Endodermal cell (in vitro differentiated cells): ENCODE measurements at places on chromosomes 1 and 21. TPM values are rescaled to one million over a fixed set of nuclear protein-coding genes. Genes with fewer than 3 reads are reported as not detected.

DNA sequence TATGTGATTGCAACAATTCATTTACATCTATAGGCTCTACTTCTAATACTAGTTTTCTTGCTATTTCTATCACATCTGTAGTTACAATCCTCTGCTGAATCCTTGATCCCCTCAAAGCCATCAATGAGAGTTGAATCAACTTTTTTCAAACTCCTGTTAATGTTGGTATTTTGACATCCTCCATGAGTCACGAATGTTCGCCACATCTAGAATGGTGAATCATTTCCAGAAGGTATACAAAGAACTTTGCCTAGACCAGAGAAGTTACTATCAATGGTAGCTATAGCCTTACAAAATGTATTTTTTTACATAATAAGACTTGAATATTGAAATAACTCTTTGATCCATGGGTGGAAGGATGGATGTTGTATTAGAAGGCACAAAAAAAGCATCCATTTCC, 110.0 kb downstream of the AMY1C start:
- no peaks in the 10 kb centered on the region for H3K36me3 ChIP-seq
- no peaks in the 10 kb centered on the region for H3K4me1 ChIP-seq

ECE1 gene
- total RNA-seq, result 47.8 to 60.0 TPM (median 51.7 TPM) in 3 replicates

GRCh38 chr1:58745117-58745516, 38.7 kb downstream of the JUN start:
- H3K4me3 ChIP-seq, result no peak overlapping the region
- H3K36me3 ChIP-seq, result no peaks in the 10 kb centered on the region
- H3K4me1 ChIP-seq, result no peaks in the 10 kb centered on the region
- no peak for DNase-seq

DNA sequence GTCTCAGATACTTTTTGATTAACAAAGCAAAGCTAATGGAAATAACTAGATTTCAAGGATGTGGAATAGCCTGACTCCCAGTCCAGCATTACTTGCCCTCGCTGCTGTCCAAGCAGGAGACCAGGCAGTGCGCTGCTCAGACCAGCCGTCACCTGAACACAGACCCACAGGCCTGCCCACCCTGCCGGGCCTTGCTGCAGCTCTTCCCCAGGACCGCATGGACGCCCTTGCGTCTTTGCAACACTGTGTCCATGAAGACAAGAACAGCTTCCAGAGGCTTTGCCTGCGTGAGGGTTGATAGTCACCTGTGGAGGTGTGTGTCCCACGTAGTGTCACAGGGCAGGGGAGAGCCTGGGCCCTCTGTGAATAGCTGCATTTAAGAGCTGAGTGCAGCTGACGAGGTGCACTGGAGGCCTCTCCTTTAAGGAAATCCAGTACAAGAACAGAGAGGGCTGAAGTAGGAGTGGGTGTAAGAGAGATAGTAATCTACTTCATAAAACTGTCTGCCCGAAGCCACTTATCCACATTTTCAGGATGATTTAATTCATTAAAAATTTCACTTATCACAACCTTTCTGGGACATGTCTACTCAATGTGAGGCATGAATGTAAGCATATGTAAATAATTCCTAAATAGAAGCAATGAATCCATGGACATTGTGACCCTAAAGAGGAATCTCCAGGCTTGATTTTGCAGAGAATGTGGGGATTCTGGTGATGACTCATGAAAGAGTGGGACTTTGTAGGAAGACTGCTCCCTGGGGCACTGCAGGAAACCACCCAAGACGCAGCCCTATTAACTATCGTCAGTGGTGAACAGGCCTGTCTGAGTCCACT, 176.2 kb upstream of the RAB4A start:
- H3K4me3 ChIP-seq, result peak overlapping the region; percentile 49
- peak; percentile 68 for DNase-seq
- H3K27me3 ChIP-seq, result no peaks in the 10 kb centered on the region
- no peaks in the 10 kb centered on the region for H3K36me3 ChIP-seq
